ENCODE measurements at places on chromosomes 7 and 10. TPM values are rescaled to one million over a fixed set of nuclear protein-coding genes. Genes with fewer than 3 reads are reported as not detected.

The HOXA4 gene
- polyA plus RNA-seq, result 1.1 TPM

The STEAP2 gene
- 2.1 TPM for polyA plus RNA-seq

The SH2D4B gene
- not detected for polyA plus RNA-seq

The HECTD2 gene
- polyA plus RNA-seq, result 3.1 TPM

The HTR7 gene
- not detected for polyA plus RNA-seq

The STEAP1B gene
- 2.9 TPM for polyA plus RNA-seq

The ANXA8L1 gene
- polyA plus RNA-seq, result not detected

The NKX2-3 gene
- polyA plus RNA-seq, result not detected

The CD36 gene
- polyA plus RNA-seq, result 0.75 TPM

The DYDC1 gene
- not detected for polyA plus RNA-seq

GRCh38 chr7:2713370-2713769, 25.4 kb downstream of the AMZ1 start:
- no peak for DNase-seq

- DNase-seq, result no peak
Measured at GRCh38 chr10:1043532-1043995, 5.4 kb downstream of the IDI1 start.

DNA sequence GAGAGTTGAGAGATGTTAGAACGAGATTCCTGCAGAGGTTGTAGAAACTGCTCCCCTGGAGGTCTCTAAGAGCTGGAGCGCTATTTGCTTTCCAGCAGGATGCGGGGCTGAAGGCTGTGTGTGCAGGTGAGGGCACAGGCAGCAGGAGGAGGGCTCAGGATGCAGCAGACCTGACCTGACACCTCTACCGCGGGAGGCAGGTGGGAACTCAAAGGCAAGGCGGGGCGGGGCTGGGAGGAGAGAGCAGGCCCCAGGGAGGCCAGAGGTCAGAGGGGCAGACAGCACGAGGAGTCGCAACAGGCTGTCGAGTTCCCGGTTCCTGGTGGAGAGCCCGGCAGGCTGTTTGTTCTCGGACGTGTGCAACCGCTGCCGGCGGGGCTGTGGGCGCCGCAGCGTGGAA, 7.9 kb upstream of the CRTAC1 start:
- no peak for DNase-seq

DNA sequence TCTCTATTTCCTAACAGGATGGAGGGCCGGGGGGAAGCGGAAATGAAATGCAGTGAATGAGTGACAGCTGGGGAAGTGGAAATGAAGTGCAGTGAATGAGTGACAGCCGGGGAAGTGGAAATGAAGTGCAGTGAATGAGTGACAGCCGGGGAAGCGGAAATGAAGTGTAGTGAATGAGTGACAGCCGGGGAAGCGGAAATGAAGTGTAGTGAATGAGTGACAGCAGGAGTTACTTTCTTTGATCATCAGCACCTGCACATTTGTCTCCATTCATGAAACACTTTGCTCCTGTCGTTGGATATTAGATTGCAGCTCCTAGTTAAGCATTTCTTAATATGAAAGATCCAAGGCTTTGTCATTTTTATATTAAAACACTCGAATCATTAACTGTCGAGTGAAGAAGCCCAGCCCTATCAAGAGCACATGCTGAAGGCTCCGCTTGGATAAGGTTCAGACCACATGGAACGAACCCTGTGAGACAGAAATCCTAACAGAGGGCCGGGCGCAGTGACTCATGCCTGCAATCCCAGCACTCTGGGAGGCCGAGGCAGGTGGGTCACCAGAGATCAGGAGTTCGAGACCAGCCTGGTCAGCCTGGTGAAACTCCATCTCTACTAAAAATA, 406.0 kb upstream of the ADARB2 start:
- DNase-seq, result no peak

DNA sequence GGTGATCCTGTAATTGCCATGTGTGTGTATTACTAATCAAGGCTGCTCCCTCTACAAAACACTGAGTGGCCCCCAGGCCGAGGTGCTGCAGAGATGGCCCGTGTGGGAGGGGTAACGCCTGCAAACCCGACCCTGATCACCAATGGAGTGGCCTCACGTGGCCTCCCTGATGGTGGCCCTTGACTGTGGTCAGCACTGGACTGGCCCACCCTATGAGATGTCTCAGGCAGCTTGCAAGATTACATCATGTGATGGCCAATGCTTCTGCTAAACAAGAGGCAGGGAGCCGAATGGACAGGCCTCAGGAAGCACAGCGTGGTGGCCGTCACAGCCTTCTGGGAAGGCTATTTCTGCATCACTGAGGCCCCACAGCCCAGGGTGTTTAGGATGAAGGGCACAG, 186.4 kb downstream of the MGMT start:
- no peak for DNase-seq

DNA sequence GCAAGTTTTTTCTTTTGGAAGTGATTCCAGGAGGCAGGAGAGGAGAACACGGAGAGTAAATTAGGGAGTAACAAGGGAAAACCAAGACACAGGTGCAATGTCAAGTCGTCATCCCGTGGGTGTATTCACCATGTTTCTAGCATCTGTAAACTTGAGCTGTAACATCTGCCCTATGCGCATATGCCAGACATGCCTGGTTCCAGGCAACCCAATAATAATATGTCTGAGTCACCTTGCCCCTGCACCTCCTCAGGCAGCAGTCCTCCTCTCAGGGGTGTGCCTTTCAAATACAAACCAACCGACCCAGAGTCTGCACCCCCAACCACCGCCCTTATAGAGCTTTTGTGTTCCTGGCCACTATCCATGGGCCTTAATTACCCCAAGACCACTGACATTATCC, 107.0 kb upstream of the PDE1C start:
- no peak for DNase-seq

DNA sequence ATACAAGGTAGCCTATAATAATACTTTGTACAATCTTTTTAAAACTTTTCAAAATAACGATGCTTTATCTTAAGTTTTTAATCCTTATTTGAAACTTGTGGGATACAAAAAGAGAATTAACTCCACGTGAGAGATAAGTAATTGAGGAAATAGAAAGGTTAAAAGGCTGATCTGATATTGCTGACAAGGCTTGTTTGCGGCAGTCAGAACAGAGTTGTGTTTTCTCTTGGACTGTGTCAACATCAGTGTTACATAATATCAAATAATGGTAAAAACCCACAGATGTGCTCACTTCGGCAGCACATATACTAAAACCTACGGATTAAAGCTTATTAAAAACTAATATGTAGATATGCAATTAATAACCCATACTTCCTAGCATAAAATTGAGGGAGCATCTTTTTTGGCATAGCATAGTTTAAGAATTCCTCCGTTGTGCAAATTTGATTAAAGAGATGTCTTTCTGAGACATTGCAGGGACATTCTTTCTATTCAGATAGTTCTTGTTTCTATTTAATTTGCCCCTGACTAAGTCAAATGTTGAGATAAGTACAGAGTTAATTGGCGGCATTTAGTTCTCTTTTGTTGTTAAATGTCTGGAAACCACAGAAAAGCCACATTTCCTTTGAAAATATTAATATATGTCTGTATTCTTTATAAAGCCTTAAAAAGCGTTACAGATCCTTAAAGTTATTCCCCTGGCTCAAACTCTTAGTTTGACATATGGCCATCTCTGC, 63.3 kb downstream of the FAM185A start:
- no peak for DNase-seq

DNA sequence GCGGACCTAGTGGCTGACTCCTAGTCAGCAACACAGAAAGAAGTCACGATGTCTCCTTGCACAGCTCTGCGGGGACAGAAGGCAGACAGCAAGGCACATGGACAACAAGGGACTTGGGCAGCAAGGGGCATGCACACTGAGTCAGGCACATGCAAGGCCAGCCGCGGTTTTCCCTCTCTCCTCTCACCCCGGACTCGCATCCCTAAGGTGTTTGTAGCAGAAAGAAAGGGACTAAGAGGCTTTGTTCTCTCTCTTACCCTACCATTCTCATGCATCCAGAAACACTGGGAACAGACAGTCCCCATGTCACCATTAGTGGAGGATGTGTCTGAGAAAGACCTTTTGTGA, 193.3 kb upstream of the PHF14 start:
- no peak for DNase-seq

GRCh38 chr7:157446322-157446721, 109.5 kb downstream of the DNAJB6 start:
- no peak for DNase-seq

- no peak for DNase-seq
Measured at GRCh38 chr10:13003004-13003403, 1.5 kb upstream of the CCDC3 start.

GRCh38 chr10:69731184-69731583, 70.5 kb upstream of the COL13A1 start:
- no peak for DNase-seq

- DNase-seq, result no peak
Measured at GRCh38 chr7:36635091-36635490, 89.2 kb downstream of the AOAH start.

- DNase-seq, result peak; percentile 42
Measured at GRCh38 chr10:80260295-80261243, 28.9 kb downstream of the MAT1A start.

- no peak for DNase-seq
Measured at GRCh38 chr7:53191191-53191695, 155.8 kb downstream of the POM121L12 start.

- no peak for DNase-seq
Measured at GRCh38 chr10:57891201-57892006, 376.3 kb downstream of the IPMK start.

- no peak for DNase-seq
Measured at GRCh38 chr10:35355971-35356724, 19.8 kb downstream of the CCNY start.

DNA sequence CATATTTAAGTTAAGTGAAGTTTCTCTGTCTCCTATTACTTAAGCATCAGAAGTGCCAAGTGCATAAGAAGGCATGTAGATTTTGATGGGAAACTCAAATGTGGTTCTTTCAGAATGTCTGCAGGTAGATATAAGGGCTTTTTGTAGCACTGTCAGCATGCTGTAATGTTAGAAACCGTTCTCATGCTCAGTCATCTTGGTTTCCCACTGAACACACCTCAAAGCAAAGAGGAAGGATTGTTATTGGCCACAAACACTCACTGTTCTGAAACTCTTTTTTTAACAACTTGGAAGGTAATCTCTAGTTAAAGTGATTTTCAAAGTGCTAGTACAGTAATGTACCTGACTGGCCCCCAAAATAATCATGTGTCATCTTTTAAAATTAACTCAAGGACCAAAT, 126.0 kb downstream of the AASS start:
- no peak for DNase-seq

GRCh38 chr10:79144351-79145173, 75.8 kb downstream of the ZMIZ1 start:
- peak; percentile 53 for DNase-seq

DNA sequence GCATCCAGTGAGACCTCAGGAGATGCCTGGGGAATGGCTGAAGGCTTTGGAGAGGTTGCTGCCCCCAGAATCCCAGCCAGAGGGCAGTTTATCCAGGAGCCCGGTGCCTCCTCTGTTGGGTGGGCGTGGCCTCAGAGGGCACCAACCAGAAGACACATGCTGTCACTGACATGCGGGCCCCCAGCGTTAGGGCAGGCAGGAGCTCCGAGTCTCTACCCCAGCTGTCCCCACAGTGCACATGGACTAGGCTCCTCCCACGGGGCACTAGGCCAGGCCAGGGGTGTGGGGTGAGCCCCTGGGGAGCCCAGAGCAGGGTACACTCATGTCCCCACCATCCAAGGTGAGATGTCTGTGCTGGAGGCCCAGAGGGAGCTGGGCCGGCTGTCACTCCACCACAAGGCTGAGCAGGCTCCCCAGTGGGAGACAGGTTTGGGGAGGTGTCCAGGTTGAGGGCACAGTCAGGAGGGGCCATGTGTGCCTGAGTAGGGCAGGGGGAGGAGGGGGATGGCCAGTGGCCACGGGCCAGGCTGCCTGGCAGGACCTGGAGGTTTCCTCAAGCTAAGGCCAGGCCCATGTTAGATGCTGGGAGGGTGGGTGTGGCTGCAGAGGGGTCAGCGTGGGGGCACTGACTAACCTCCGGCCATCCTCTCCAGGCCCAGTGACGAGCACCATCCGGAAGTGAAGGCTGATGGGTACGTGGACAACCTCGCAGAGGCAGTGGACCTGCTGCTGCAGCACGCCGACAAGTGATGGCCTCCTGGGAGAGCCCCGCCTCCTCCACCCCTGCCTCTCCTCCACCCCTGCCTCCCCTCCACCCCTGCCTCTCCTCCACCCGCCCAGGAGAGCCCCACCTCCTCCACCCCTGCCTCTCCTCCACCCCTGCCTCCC, 131.3 kb downstream of the FAM53B start:
- no peak for DNase-seq

GRCh38 chr7:144884896-144885295, 49.0 kb upstream of the TPK1 start:
- no peak for DNase-seq

Data from brain (organoid and tissue), 16 donors.